NT2/D1 (cell line): ENCODE measurements at places on chromosomes 1 and 21.

DNA sequence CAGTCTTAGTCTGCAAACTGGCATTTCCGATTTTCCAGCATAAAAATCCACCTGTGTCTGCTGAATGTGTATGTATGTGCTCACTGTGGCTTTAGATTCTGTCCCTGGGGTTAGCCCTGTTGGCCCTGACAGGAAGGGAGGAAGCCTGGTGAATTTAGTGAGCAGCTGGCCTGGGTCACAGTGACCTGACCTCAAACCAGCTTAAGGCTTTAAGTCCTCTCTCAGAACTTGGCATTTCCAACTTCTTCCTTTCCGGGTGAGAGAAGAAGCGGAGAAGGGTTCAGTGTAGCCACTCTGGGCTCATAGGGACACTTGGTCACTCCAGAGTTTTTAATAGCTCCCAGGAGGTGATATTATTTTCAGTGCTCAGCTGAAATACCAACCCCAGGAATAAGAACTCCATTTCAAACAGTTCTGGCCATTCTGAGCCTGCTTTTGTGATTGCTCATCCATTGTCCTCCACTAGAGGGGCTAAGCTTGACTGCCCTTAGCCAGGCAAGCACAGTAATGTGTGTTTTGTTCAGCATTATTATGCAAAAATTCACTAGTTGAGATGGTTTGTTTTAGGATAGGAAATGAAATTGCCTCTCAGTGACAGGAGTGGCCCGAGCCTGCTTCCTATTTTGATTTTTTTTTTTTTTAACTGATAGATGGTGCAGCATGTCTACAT is 2.5 kb upstream of the OLFML3 start:
- DNase-seq = peak; percentile 81

- no peak for DNase-seq
Observed at GRCh38 chr1:76950306-76950705, 83.0 kb downstream of the ST6GALNAC5 start.

DNA sequence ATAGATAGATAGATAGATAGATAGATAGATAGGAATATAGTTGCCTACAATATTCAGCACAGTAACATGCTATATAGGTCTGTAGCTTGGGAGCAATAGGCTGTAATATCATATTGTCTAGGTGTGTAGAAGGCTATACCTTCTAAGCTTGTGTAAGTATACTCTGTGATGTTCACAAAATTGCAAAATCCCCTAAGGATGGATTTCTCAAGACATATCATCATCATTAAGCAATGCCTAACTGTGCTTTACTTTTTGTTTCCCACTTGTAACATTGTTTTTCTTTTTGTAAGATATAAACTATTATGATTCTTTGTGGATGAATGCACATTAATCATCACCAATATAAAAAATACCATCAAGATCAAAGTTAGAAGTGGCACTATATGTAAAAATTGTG is 1905.6 kb downstream of the NCAM2 start:
- no peak for DNase-seq

GRCh38 chr1:76905876-76906595 is 38.8 kb downstream of the ST6GALNAC5 start:
- DNase-seq = no peak

DNA sequence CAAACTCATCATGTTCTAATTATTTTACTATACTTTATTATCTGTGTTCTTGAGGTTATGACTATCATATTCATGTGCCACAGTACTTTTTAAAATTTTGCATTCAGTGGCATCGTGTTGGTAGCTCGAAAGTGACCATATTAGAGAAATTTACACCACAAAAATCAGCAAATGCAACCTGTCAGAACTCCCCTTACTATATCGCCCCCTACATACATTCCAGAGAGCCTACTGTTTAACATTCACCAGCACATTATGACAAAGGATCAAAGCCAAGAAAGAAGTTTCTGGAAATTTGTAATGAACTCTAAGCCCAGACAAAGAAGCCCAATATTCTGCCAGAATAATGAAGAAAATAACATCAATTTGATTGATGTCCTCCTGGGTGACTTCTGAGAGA is 909.3 kb downstream of the LTN1 start:
- no peak for DNase-seq

- no peak for DNase-seq
Observed at GRCh38 chr1:47533793-47534328, 96.0 kb downstream of the FOXD2 start.
